ENCODE measurements at places on chromosomes 4 and X. TPM values are rescaled to one million over a fixed set of nuclear protein-coding genes. Genes with fewer than 3 reads are reported as not detected.
A peak's percentile ranks its signal among the peaks of the same experiment; 100 is the strongest.

- no peak for DNase-seq
Observed at GRCh38 chr4:123558865-123559264, 162.3 kb downstream of the SPRY1 start.

- DNase-seq = no peak
Observed at GRCh38 chrX:113929004-113929403, 654.9 kb upstream of the HTR2C start.

DNA sequence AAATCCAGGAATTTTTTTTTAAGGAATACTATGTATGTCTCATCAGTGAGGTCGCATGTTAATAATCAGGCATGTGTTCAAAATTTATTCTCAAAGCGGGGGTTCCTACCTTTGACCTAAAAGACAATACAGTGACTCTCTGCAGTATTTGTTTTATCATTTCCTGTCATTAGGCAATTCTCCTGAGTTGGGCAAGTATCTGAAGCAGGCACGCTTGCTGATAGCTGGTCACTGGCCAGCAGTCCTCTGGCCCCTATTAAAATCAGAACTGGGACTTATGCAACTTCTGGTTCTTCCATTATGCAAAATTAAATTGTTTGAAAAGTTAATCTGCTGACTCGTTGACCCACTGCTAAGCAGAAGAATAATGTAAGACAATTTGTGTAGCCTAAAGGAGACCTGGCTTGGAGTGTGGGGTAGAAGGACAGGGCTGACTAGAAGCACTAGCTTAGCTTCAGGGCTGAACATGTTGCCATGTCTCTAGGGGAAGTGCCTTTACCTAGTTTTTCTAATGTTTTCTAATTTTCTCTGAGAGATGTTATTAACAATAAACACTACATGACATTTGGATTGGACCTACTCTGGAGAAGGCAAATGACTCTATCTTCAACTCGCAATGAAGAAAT is 36.0 kb upstream of the GABRA2 start:
- peak; percentile 9 for DNase-seq

Gene GC
- 0.07 TPM for polyA plus RNA-seq

Gene OSTC
- 51.6 TPM for polyA plus RNA-seq

Measured in right cardiac atrium (tissue), 5 donors.